ENCODE measurements at places on chromosomes 1 and 21. TPM values are rescaled to one million over a fixed set of nuclear protein-coding genes. Genes with fewer than 3 reads are reported as not detected.

CA6 gene
- total RNA-seq, result not detected

- H3K27me3 ChIP-seq, result no peaks in the 10 kb centered on the region
- DNase-seq, result no peak
- no peaks in the 10 kb centered on the region for H3K4me1 ChIP-seq
- H3K4me3 ChIP-seq, result no peak overlapping the region
Observed at GRCh38 chr1:102191723-102192122, 195.0 kb upstream of the OLFM3 start.

DNA sequence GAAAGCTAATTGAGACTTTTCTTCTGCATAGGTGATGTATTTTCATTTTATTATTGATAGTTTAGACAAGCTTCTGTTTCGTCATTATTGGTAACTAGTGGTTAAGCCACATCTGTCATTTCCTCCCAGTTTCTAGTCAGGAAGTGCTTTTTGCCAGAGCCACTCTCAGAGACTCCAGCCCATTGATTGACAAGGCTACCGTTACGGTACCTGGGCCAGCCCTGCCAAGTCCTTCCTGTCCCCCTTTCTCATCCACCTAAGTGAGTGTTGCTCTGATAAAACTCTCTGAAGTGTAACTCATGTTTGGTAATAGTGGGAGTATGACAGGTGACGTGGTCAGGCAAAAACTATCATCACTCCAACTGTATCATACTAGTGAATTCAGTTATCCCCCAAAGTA lies 29.6 kb upstream of the AGL start:
- no peak for DNase-seq
- peaks cover 4% of the 10 kb centered on the region for H3K4me1 ChIP-seq
- no peak overlapping the region for H3K4me3 ChIP-seq
- H3K36me3 ChIP-seq, result no peaks in the 10 kb centered on the region
- H3K27me3 ChIP-seq, result no peaks in the 10 kb centered on the region
- no peak overlapping the region for H3K27ac ChIP-seq

DNA sequence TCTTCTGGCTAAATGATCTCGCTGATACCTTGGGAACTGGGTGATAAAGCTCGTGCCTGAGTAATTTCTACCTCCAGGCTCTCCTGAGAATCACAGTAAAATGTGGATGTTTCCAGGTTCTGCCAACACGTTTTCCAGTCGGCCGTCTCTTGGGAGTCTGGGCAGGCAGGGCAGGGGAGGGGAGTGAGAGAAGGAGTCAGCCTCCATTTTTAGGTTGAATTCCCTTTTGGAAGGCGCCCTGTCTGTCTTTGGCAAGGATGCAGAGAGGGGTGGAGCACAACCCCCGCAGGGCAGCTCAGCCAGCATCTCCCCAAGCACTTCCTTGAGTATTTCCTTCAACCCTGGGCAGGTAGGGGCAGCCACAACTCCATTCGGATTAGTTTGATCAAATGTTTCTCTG lies 15.5 kb upstream of the ACTRT2 start:
- H3K4me3 ChIP-seq, result no peak overlapping the region
- no peak for DNase-seq
- H3K27me3 ChIP-seq, result no peaks in the 10 kb centered on the region
- H3K4me1 ChIP-seq, result no peaks in the 10 kb centered on the region
- H3K36me3 ChIP-seq, result no peaks in the 10 kb centered on the region

DNA sequence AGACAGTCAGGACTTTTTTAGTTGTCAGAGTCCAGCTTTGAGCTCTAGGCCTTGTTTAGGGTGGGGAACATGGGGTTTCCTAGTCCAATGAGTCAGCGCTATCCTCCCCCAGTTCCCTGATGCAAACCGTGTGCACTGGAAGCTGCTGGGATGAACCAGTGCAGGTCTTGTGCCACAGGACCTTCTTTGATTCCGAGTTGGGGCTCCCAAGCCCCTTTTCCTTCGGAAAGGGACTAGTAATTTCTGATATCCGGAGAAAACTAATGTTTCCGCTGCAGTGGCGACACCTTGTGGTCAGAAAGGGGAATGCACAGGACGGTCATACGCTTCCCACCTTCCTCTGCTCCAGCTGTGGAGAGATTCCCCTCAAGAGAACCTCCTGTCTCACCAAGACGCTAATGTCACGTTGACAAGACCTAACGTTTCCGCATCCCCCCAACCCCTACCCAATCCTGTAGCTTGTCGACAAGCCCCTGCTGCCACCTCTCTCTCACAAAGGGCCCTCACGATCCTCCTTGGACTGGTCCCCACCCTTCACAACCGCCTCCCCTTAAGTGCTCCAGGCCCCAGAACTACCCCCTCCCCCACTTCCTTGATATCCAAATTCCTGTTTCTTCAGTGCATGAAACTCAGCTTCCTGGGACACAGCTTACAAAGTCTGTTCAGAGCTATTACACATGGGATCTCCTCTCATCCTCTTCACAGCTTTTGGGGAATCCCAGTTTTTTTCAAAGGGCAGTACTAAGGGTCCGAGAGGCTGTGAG lies 30.9 kb downstream of the GPA33 start:
- H3K4me3 ChIP-seq, result no peak overlapping the region
- H3K36me3 ChIP-seq, result no peaks in the 10 kb centered on the region
- DNase-seq, result peak; percentile 75
- no peak overlapping the region for H3K27ac ChIP-seq

Measured in right atrium auricular region (tissue), 2 donors.